Activated T-cell treated with anti-CD3 and anti-CD28 coated beads for 1 hour (primary cell): ENCODE measurements at places on chromosomes 2 and 18.

DNA sequence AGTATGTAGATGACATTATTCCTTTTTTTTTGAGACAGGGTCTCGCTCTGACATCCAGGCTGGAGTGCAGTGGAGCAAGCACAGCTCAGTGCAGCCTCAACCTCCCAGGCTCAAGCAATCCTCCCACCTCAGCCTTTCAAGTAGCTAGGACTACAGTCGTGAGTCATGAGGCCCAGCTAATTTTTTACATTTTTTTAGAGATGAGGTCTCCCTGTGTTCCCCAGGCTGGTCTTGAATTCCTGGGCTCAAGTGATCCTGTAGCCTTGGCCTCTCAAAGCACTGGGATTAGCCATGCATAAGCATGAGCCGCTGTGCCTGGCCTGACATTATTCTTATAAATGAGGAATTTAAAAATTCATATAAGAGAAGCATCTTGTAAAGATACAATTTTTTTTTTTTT lies 86.9 kb downstream of the FAM117B start:
- no peak for DNase-seq

- no peak for DNase-seq
Observed at GRCh38 chr2:241288324-241288888, 27.1 kb downstream of the HDLBP start.

DNA sequence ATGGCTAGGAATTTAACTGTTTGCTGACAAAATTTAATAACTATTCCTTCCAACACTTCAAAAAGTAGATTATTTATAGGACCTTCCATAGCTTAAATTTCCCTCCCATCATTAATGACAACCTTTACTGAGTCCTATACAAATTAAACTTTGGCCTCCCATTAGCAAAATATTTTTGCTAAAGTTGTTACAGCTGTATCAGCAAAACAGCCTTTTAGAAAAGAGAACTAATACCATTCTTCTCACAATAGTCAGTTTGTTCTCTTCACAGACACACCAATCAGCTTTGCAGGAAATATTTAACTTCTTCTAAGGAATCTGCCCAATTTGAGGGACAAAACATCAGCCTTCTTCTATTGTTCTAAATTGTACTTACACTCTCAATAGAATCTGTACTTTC lies 12.0 kb upstream of the GCFC2 start:
- DNase-seq, result no peak

DNA sequence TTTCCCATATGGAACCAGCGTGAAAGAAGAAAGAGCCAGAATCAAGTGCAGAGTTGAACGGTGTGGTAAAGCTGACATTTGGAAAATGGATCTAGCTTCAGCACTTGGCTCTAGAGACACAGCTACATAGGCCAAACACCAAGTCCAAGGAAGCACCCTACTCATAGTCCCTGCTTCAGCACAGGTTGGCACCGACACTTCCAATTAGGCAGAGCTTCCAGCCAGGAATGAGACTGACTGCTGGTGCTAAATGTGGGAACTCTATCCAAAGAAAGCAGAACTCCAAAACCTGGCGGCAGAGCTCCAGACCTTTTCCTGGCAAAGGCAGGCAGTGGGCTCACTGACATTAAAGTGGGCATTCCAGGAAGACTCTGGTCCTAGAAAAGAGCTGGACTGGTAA lies 125.4 kb upstream of the CTNNA2 start:
- DNase-seq, result no peak

- DNase-seq, result no peak
Observed at GRCh38 chr18:2083691-2084090, 487.6 kb downstream of the METTL4 start.

DNA sequence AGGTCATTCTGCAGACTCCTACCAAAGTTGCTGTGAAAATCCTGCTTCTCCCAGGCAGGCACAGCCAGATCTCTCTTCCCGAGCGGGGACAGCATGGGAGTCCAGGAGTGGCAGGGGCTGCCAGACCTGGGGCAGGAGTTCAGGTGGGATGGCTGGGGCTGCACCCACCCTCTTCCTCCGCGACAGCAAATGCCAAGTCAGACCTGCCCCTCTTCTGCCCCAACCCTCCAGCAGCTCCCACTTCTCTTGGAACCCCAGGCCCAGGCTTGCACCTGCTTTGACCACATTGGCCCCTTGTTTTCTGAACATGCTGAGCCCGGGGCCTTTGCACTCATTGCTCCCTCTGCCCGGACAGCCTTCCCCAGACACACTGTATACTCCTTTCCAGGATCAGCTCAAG lies 288.2 kb upstream of the HS6ST1 start:
- no peak for DNase-seq

- no peak for DNase-seq
Observed at GRCh38 chr2:210611466-210611865, 55.1 kb downstream of the CPS1 start.

GRCh38 chr18:62976227-62976626 lies 260.9 kb downstream of the PHLPP1 start:
- DNase-seq, result no peak

GRCh38 chr2:58571181-58571852 lies 330.2 kb upstream of the FANCL start:
- DNase-seq, result no peak

GRCh38 chr18:46196627-46197243 lies 92.5 kb downstream of the HAUS1 start:
- no peak for DNase-seq

- DNase-seq, result no peak
Observed at GRCh38 chr2:147756069-147756468, 88.8 kb upstream of the ACVR2A start.

DNA sequence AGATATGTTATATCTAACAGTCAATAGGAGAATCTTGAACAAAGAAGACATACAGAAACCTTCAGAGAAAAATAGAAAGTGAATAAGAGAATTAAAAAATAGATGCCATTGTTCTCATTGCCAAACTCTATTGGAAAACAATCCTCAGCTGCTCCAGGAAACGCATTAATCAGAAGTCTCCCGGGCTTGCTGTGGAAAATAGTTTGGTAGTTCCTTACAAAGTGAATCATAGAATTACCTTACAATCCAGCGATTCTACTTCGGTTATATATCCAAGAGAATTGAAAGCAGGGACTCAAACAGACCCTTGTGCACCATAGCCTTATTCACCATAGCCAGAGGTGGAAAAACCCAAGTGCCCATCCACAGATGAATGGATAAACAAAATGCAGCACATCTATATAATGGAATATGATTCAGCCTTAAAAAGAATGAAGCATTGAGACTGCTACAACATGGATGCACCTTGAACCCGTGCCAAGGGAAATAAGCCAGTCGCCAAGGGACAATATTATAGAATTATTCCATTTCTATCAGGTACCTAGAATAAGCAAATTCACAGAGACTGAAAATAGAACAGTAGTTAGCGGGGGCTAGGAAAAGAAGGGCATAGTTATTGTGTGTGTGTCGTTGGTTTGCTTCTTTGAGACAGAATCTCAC lies 21.9 kb upstream of the CHRNA1 start:
- DNase-seq, result no peak

GRCh38 chr2:117943013-117943672 lies 70.7 kb downstream of the CCDC93 start:
- no peak for DNase-seq

DNA sequence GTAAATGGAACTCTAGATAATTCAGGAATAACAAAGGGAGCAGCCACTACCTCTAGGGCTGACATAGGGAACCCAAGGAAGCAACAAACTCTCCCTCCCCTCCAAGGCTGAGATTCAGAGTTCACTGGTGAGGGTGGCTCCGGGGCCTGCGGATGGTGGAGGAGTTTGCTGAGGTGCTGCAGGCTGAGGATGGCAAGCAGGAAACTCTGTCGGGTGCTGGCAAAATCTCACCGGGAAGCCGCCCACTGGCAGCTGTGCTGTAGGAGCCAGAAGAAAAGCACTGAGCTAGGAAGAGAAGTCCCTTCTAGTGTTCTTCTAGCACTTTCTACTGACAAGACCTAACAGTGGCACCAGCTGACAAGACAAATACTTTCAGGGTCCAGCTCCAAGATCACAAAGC lies 12.5 kb upstream of the HAAO start:
- no peak for DNase-seq

DNA sequence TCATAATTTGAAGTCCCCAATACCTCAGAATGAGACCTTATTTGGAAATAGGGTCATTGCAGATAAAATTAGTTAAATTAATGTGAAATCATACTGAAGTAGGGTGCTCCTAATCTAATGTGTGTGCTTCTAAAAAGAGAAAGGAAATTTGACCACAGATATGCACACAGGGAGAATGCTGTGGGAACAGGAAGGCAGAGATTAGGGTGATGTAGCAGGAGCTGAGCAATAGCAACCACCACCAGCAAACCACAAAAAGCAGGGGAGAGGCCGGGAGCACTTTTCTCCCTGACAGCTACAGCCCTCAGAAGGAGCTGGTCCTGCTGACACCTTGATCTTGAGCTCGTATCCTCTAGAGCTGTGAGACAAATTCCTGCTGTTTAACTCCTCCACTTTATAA lies 24.6 kb upstream of the SCG2 start:
- no peak for DNase-seq

DNA sequence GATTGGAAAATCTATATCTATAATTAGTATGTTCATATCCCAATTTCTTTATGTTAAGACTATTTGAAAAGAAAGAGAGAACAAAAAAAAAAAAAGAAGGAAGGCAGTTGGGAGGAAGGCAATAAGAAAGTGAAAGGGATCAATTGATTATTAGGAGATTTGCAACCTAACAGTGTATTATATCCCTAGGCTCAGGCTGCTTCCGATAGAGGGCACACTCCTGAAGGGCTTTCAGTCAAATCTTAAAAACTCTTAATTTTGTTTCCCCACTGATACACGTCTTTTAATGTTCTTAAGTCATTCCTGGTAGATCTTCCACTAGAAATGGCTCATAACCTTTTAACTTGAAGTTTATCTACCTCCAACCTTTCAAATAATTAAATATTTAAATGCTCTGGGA lies 763.9 kb downstream of the BCL11A start:
- no peak for DNase-seq

- DNase-seq, result no peak
Observed at GRCh38 chr2:171201271-171201670, 40.6 kb upstream of the TLK1 start.

GRCh38 chr2:231914077-231914690 lies 12.0 kb downstream of the NPPC start:
- no peak for DNase-seq

GRCh38 chr2:207093234-207093633 lies 72.5 kb downstream of the KLF7 start:
- DNase-seq, result no peak

DNA sequence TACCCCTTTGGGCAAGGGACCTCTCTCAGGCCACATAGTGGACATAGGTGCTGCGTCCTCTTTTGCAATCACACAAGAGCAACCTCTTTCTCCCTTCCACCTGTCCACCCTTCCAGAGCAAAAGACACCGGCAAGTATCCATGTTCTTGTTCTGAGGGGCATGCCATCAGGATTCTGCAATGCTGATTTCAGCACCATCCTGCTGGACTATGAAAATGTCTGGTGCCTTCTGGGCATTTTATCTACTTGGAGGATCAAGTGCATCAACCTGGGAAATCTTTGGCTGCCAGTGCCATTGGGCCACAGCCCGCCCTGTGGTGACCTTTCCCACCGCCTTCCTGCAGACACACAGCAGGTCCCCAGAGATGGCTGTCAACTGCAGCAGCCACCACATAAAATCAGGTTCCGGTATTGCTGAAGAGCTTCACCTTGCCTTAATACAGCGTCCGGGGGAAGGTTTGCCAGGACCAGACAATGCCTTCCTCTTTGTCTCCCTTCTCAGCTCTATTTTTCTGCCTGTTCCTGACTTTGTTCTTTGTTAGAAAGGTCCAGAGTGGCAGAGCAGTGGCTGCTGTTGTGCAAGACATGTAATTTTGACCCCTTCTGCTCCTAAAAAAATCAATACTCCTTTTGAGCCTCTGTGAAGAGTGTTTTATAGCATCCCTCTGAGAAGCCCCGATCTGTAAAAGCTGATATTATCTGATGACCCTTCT lies 18.5 kb upstream of the BOD1L2 start:
- DNase-seq, result no peak

GRCh38 chr18:34943587-34943986 lies 97.6 kb upstream of the MAPRE2 start:
- DNase-seq, result no peak

DNA sequence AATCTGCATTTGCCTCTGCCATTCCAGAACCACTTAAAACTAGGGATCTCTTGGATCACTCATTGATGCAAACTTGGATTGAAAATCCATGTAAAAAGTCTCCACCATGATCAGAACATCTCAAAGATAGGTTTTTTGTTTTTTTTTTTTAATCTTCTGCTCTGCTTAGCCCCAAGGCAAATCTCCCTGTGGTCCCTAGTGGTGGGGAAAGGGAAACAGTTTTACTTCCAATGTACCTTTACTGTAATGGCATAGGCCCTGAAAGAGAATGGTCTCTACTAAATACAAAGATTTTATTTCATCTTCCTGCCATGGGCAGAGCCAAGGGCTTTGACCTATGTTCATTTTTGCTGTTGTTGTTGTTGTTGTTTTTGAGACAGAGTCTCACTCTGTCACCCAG lies 78.4 kb downstream of the KANSL1L start:
- DNase-seq, result no peak

DNA sequence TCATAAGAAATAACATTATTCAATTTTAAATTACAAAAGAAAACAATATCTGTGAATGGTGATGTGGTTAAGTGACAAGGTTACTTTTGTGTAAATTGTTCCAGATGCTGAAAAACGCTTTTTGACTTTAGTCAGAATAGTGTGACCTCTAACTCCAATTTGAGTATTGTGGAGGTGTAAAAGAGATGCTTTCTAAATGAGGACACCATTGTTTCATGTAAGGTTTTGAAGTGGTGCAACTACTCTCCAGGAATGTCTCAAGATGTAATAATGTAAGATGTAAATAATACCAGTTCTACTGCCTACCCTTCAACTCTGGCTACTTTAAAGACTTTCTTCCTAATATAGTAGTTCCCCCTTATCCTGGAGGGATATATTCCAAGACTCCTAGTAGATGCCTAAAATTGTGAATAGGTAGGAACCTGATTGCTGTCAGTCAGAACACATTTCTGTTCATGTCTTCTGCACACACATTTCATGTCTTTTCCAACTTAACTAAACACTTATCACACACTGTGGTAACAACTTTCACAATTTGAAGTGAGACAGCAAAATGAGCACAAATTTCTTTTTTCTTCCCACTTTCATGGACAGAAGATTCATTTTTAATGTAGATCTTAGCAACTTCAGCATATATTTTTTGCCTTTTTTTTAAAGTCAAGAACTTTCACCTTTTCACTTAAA lies 39.1 kb upstream of the PPP1R1C start:
- no peak for DNase-seq

DNA sequence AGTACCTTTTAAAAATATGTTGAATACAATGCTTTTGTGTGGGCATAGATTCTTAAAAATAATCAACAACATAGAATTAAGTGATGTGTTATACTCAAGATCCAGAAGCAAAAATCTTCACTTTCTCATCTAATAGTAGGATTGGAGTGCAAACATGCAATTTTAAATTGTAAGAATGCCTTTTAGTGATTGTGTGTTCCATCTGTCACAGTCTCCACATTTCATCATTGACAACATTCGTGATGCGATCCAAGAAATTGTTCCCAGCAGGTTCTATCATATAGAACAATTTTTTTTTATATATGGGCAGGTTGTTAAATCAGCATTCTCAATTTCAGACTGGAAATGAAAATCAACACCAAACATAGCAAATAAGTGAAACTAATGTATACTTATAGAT lies 1671.8 kb upstream of the SLC39A10 start:
- no peak for DNase-seq
